H4 (cell line): ENCODE measurements at places on chromosomes 7 and 10. TPM values are rescaled to one million over a fixed set of nuclear protein-coding genes. Genes with fewer than 3 reads are reported as not detected.

CRPPA gene
- total RNA-seq = 0.12 TPM in 1 of 2 replicates, not detected in the other

HTR7 gene
- 23.6 and 27.7 TPM in 2 replicates for total RNA-seq

GRCh38 chr10:72315611-72316385, 38.9 kb downstream of the DNAJB12 start:
- peak; percentile 90 for DNase-seq

DNA sequence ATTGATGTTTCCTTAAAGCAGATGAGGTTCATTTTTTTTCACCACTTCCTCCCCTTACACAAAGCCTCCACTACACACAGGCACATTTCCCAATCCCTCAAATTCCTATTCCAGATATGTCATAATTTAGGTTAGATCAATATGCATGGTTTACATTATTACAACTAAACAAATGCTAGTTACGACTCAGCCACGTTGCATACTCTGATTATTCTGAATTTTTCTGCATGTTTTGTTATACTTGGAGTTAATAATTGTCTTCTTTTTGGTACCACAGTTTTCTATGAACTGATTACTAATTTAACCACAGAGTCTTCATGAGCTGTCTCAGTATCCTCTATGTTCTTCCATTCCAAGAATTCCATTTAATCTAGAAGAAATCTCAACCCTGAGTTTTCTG, 4.4 kb upstream of the BICC1 start:
- no peak for DNase-seq

- no peak for DNase-seq
Observed at GRCh38 chr7:110105840-110106239, 985.1 kb upstream of the LRRN3 start.

DNA sequence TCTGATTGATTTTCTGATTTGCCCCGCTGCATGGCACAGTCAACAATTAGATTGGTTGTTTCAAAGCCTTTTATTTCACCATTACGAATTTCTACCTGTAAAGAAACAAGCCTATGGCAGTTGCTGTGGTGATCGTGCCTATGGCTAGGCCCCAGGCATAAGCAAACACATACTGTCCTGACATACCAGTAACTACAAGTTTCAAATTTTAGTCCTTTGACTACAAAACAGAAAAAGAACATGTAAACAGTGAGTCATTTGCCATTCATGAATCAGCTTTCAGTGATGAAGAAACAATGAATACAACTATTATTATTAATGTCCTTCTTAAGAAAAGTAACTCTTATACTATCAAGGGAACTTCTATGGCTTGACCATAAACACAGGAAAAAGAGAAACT, 168.0 kb upstream of the LRRN3 start:
- DNase-seq = no peak

- no peak for DNase-seq
Observed at GRCh38 chr10:84397735-84398144, 69.4 kb downstream of the CCSER2 start.
